T-helper 2 cell treated with Interferon-gamma antibody and Interleukin-4, amounts not matched to agents 100 ng/mL and 5 ng/mL, for 36 hours (primary cell): ENCODE measurements at places on chromosomes 1 and 21. TPM values are rescaled to one million over a fixed set of nuclear protein-coding genes. Genes with fewer than 3 reads are reported as not detected.

Gene CLCA1
- total RNA-seq, result not detected in 2 replicates

Gene PTGFR
- not detected in 2 replicates for total RNA-seq

Gene B3GALT2
- total RNA-seq, result 0.50 and 0.80 TPM in 2 replicates

Gene SF3B4
- total RNA-seq, result 107 and 114 TPM in 2 replicates

Gene VTCN1
- not detected in 2 replicates for total RNA-seq

Gene UBE2U
- not detected in 2 replicates for total RNA-seq

Gene SELL
- 517 and 529 TPM in 2 replicates for total RNA-seq

Gene OR14K1
- total RNA-seq, result not detected in 2 replicates

Gene CSF3R
- 0.93 and 1.2 TPM in 2 replicates for total RNA-seq

Gene WNT9A
- total RNA-seq, result 0.09 and 0.25 TPM in 2 replicates

Gene F13B
- total RNA-seq, result not detected in 2 replicates

Gene LYPD8
- total RNA-seq, result not detected in 2 replicates

Gene CNKSR1
- total RNA-seq, result 5.9 and 7.2 TPM in 2 replicates

Gene CCDC190
- not detected in 2 replicates for total RNA-seq

Gene SEC16B
- not detected in 2 replicates for total RNA-seq

Gene GBP6
- 0.34 and 0.36 TPM in 2 replicates for total RNA-seq

Gene RNF186
- not detected in 2 replicates for total RNA-seq

Gene TBX15
- not detected in 2 replicates for total RNA-seq

Gene NFYC
- total RNA-seq, result 83.4 and 86.8 TPM in 2 replicates

Gene DIRAS3
- total RNA-seq, result not detected in 2 replicates

Gene PLA2G4A
- 2.0 and 2.2 TPM in 2 replicates for total RNA-seq

Gene RIPK4
- total RNA-seq, result not detected in 2 replicates

Gene RXFP4
- 0.14 TPM in 2 replicates for total RNA-seq

Gene FCER1G
- total RNA-seq, result 2.5 and 3.1 TPM in 2 replicates

Gene TXNIP
- total RNA-seq, result 226 and 231 TPM in 2 replicates

Gene PKN2
- total RNA-seq, result 24.6 and 28.0 TPM in 2 replicates

Gene ADORA1
- not detected in 2 replicates for total RNA-seq

Gene SIM2
- total RNA-seq, result 0.09 TPM in 1 of 2 replicates, not detected in the other

Gene TPTE
- total RNA-seq, result not detected in 2 replicates

Gene BEND5
- 1.7 and 2.3 TPM in 2 replicates for total RNA-seq

Gene GJB4
- not detected in 2 replicates for total RNA-seq

Gene CFHR2
- total RNA-seq, result not detected in 2 replicates

Gene NR5A2
- 0.05 TPM in 1 of 2 replicates, not detected in the other for total RNA-seq

Gene S100A7A
- not detected in 2 replicates for total RNA-seq

Gene ERO1B
- 1.5 and 3.4 TPM in 2 replicates for total RNA-seq

Gene NKAIN1
- not detected in 2 replicates for total RNA-seq
